ENCODE measurements at places on chromosomes 11 and 22. TPM values are rescaled to one million over a fixed set of nuclear protein-coding genes. Genes with fewer than 3 reads are reported as not detected.
A peak's percentile ranks its signal among the peaks of the same experiment; 100 is the strongest.

DNA sequence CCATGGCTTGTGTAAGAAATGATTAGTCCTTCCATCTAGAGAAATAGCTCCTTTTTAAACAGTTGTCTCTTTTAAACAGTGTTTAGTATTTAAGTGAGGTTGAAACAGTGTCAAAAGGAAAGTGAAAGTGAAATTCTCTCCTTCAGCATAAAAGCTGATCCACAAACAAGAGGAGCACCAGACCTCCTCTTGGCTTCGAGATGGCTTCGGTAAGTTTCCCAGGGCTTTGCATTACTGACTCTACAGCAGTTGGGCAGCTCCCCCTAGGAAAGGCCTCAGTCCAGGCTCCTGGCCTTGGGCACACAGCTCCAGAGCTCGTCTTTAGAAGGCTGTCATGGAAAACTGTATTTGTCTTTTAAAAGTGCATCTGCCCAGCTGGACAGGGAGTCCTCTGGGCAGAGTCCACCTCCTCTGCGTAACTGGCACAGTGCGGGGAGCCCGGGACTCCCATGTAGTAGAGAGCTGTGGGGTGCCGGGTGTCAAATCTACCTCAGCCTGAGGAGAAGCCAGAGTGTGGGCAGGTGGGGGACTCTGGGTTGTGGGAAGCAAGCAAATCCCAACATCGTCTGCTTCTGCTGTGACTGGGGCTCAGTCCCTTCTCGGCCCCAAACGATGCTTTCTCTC is at the start of gene PLAAT4:
Gene PLAAT4, plus strand, starts transcription at position 140 of the 624 bp plus-strand sequence. Its CDS starts 61 bp downstream, at position 201.
- peak; percentile 71 for DNase-seq

DNA sequence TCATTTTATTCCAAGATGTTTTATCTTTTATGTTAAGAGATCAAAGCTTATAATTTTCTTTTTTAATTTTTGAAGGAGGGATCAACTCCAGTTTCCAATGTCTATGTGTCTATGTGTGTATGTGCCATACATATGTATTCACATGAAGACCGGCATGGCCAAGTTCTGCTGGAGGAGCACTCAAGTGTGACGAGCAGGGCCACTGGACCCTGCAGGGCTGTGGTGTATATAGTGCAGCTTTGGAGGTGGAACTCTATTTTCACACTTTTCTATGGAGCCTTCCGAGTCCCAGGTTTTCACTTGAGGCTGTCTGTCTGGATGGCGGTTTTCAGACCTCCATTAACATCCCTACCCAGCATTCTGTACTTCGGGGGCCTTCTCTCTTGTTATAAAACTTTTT is 36.5 kb upstream of the TTC12 start:
- no peak for DNase-seq

Gene TMPRSS5
- total RNA-seq, result 1.8 TPM

GRCh38 chr22:26534171-26534855 is 22.0 kb upstream of the TFIP11 start:
- DNase-seq, result no peak

- peak; percentile 87 for DNase-seq
These were observed 50.8 kb downstream of the FBLN1 start for GRCh38 chr22:45553351-45554039.

Gene CHRM1
- not detected for total RNA-seq

- DNase-seq, result peak; percentile 38
These were observed 56.7 kb downstream of the APOL3 start for GRCh38 chr22:36103891-36104290.

DNA sequence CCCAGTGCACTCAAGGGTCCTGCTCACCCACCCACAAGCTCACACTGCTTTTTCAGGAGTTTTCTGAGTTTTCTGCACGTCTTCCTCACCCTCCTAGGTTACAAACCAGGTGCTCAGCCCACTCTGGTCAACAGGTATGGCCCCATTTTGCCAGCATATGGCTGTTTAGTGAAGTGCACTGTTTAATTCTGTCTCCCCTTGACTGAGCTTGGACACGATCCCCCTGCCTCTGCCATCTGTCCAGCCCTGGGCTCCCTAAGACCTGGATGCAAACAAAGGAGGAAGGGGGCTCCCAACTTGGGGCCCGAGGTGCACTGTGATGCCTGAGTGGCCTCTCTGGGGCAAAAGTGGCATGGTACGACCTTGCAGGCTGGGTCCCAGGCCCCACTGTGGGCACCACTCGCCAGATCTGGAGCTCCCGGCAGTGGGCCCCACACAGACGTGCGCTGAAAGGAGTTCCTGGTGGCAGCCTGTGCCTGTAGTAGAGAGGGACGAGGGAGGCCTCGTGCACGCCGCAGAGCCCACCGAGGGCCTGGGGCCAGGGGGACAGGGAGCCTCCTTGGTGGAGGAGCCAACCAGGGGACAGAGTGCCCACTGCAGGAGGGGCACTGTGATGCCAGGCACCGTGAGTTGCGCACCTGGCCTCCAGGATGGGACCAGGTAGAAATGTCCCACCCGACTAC is 37.3 kb upstream of the COMT start:
- DNase-seq, result no peak

GRCh38 chr11:60175860-60176275 is 7.0 kb downstream of the MS4A6A start:
- DNase-seq, result no peak

Gene IRF7
- total RNA-seq, result 30.9 TPM

Gene MCHR1
- not detected for total RNA-seq

- peak; percentile 15 for DNase-seq
These were observed 19.5 kb downstream of the ZNF74 start for GRCh38 chr22:20413217-20414058.

GRCh38 chr22:38262051-38262795 is 10.6 kb downstream of the TMEM184B start:
- DNase-seq, result peak; percentile 61

- DNase-seq, result peak; percentile 53
These were observed 21.3 kb downstream of the NADSYN1 start for GRCh38 chr11:71474141-71474770.

DNA sequence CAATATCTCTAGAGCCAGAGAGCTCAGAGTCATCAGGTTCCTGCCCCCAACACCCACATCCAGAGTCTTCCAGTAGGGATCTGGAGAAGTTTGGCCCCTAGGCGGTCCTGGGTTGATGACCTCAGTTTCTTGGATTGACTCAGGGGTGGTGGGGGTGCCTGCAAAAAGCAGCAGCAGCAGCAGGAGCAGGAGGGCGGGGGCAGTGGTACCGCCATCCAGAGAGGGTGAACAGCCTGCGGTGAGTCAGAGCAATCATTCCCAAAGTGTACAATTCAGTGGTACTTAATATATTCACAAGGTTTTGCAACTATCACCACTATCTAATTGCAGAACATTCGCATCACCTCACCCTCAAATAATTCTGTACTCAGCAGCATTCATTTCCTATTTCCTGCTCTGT is 9.9 kb upstream of the SEC14L3 start:
- no peak for DNase-seq

- no peak for DNase-seq
These were observed 47.7 kb downstream of the C11orf58 start for GRCh38 chr11:16786131-16786530.

GRCh38 chr22:50319503-50319951 is 7.3 kb downstream of the DENND6B start:
- no peak for DNase-seq

GRCh38 chr22:37497062-37497599 is 10.9 kb upstream of the MFNG start:
- no peak for DNase-seq

Gene MICAL2
- 315 TPM for total RNA-seq
